ENCODE measurements at places on chromosomes 11 and 22.

- no peak for DNase-seq
Measured at GRCh38 chr11:73399159-73399590, 23.0 kb downstream of the RELT start.

DNA sequence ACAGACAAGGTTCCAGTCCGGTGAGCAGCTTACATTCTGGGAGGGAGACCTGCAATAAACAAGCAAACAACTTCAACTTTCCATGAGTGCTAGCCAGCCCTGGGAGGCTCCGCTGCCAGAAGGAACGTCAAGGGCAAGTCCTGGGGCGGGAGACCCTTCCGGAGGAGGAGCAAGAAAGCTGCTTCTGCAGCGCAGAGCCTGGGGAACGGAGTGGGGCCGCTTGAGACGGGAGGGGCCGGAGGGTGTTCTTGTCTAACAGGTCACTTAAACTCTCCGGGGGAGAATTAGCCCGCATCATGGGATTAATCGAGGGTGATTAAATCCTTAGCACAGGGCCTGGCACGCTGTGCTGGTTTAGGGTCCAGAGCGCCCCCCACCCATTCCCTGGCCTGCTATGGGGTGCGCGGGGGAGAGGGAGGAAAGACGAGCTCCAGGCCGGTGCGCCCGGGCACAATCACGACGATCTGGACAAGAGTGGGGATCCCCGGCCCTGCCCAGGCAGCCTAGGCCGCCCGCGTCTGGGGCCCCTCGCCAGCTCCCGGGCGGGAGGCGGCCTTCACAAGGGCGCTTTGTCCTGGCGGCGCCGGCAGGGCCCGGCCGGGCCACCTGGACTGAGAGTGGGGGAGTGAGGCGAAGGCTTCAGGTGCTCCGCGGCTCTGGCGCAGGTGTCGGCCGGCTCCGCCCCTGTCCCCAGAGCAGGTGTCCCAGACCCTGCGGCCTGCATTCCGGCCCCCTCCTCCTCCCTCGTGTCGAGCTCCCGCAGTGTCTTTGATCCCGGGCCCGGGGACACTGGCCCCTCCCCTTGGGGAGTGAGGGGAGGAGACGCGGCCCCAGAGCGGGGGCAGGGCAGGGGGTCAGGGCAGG, 663 bp upstream of the LARGE2 start:
- DNase-seq: no peak

DNA sequence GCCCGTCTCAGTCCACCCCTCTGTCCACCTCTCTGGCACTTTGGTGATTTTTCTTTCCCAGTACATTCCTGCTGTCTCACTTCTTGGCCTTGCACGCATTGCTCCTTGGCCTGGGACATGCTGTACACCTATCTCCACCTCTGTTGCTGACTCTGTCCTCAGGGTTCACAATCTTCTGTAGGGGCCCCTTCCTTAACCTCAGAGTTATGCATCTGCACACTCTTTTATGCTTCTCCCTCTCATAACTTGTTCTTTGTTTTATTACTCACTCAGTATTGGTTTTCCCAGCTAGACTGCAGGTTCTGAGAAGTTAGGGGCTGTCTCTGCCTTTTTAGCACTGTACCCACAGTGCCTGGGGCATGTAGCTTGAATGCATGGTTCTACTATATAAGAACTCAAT, 139.1 kb upstream of the MTMR2 start:
- no peak for DNase-seq

DNA sequence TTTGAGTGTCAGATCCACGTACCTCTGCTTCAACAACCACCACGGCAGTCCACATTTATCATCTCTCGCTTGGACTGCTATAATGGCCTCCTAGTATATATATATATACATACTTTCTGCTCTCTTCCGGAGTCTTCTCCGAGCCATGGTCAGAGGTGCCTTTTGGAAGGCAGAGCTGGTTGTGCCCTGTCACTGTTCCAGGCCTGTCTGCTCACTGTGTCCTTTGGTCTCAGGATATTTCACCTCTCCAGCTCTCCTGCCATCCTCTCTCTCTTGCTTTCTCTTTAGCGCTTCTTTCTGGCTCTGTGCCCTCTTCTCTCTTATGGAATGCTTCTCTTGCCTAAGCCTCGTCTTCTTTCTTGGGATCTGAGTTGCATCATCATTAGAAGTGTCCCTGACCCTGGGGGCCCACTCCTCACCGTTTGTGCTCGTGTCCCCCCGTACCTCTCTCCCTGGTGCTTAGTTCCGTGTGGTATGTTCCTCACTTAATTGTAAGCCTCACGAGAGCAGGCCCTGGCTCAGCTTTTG, 86.1 kb upstream of the RASSF10 start:
- no peak for DNase-seq

GRCh38 chr11:130819625-130820024, 96.7 kb downstream of the SNX19 start:
- DNase-seq: no peak

GRCh38 chr22:33270596-33270995, 212.4 kb upstream of the SYN3 start:
- no peak for DNase-seq

DNA sequence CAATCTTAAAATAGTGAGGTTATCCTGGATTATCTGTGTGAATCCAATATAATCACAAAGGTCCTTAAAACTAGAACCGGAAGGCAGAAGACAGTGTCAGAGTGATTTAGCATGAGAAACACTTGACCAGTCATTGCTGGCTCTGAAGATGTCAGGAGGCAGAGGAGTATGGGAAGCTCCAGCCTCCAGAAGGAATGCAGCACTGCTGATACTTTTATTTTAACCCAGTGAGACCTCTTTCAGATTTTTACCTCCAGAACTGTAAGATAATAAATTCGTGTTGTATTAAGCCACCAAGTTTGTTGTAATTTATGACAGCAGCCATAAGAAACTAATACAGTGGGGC, 134.4 kb upstream of the ZC3H12C start:
- no peak for DNase-seq

- DNase-seq: no peak
Measured at GRCh38 chr22:23106906-23107367, 34.9 kb downstream of the RSPH14 start.

- no peak for DNase-seq
Measured at GRCh38 chr22:46961591-46962295, 199.3 kb downstream of the TBC1D22A start.

- no peak for DNase-seq
Measured at GRCh38 chr11:85704967-85705366, 19.0 kb upstream of the CCDC89 start.

DNA sequence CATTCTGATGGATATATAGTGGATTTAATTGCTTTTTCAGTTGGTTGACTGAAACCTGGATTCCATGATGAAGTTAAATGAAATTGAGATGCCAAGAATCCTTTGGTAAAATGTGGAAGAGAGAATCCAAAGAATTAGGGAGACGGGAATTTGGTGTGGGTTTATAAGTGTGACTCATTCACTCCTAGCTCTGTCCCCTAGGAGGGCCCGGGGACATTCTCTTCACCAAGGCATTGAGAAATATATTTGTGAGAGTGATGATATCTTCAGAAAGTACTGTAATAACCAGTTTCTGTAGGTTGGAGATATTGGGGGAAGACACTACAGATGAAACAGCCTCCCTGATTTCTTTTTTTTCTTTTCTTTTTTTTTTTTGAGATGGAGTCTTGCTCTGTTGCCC, 13.6 kb upstream of the PHOX2A start:
- no peak for DNase-seq

- no peak for DNase-seq
Measured at GRCh38 chr11:61075891-61076290, 26.4 kb upstream of the CD5 start.

DNA sequence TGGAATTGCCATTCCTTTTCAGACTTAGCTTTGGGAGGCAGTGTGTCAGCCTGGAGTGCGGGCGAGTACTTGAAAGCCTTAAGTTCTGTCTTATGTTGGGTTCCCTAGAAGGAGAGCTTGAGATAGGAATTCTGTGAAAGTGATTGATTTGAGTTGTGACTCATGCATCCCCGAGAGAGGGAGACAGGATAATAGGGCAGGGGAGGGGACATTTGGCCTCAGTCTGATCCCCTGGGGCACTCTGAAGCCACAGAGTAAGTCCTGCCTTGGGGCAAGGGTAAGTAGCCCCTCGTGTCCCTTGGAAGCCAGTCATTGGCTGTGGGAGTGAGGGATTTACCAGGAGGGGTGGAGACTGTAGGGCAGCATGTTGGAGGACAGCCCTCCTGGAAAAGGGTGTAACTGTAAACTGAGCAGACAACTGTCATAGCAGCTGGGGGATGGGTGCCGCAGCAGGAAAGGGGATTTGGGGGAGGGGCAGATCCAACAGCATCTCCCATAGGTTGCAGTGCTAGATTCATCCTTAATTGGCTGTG, 44.0 kb downstream of the KIAA1671 start:
- peak; percentile 13 for DNase-seq

DNA sequence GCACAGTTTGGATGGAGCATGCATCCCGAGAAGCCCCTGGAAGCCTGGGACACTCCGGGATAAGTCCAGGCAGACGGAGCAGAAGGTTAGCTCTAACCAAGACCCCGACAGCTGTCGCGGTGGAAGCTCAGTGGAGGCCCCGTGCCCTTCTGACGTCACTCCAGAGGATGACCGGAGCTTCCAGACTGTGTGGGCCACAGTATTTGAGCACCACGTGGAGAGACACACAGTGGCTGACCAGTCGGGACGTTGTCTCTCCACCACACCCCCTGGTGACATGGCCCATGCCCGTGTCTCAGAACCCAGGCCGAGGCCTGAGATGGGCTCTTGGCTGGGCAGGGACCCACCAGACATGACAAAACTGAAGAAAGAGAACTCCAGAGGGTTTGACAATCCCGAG, 86.3 kb downstream of the KIAA1671 start:
- DNase-seq: no peak

GRCh38 chr22:19704355-19705015, 9.8 kb upstream of the SEPTIN5 start:
- DNase-seq: no peak

GRCh38 chr11:61193596-61193995, 9.7 kb upstream of the PGA3 start:
- DNase-seq: no peak

DNA sequence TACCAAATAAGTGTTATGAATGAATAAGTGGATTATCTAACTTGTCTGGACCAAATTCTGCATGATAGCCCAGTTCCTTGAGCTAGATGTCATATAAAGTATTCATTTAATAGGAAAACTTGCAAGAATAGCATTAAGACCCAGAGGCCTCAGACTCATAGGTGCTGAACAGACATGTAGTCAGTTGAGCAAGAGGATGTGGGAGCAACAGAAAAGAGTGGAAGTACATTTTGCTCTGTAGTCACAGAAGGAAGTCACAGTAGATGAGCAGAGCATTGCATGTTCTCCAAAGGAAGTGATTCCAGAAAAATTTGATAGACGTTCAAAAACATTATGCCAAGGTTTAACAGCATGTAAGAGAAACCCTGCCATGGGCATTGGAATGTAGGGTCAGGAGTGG, 9.5 kb downstream of the HOATZ start:
- no peak for DNase-seq

GRCh38 chr11:65695459-65696241, 16.4 kb upstream of the KAT5 start:
- DNase-seq: no peak

Measured in HS-5 (cell line).